Left colon (tissue), 2 donors: ENCODE measurements at places on chromosomes 3 and 15. TPM values are rescaled to one million over a fixed set of nuclear protein-coding genes. Genes with fewer than 3 reads are reported as not detected.

- no peak for DNase-seq
These were observed 33.9 kb downstream of the SHQ1 start for GRCh38 chr3:72814308-72814707.

DNA sequence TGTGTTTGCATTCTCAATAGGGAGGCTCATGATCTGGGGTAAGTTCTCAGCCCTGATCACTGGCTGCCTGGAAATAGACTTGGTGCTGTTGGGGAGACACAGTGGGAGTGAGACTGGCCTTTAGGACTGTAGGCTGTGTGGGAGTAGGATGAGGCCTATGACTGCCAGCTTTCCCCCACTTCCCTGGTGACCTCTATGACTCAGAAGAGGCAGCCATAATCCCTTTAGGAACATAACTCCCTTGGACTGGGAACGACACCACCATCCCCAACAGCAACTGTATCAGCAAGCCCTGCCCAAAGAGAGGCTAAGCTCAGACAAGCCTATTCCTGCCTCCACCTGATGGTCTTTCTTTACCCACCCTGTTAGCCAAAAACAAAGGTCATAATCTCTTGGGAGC, 91.3 kb downstream of the SUCNR1 start:
- DNase-seq, result no peak

GRCh38 chr15:64355944-64356709, at the start of gene CSNK1G1:
CSNK1G1 (minus strand) TSS chr15:64356173; CDS start chr15:64300499, 55,674 bp downstream.
- peak; percentile 95 for DNase-seq

DNA sequence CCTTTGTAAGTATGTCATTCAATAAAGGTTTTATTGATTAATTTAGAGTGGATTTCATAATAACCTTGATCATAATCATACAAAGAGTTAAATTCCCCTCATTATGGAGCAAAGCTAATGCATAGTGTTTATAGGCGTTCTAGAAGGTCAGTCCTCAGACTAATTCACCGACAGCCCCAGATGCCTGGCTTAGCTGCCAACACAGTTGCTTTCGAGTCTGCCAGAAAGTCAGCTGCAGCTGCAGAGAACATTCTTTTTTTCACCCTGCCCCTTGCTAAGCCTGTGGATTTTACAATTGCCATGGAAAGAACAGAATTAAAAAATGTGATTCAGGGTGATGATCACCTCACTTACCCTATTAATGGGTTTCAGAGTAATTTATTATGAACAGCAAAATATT, 21.2 kb downstream of the CADM2 start:
- DNase-seq, result no peak

- no peak for DNase-seq
These were observed 160.9 kb upstream of the STAC start for GRCh38 chr3:36219398-36219797.

DNA sequence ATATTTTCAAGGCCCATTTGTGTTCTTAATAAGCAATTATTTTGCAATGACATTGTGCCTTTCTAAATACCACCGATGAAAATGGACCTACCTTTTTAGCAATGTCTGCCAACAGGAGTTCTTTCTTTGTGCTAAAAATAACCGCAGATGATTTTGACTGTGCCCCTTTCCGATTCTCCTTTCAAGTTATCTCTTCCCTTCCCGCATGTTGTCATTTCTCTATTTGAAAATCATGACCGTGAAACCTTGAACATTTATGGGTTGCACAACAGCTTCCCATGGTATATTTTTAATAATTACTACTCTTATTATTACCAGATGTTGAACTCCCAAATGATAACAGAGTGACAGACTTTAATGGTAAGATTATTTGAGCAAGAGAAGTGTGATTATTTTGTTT, 10.3 kb upstream of the ETFA start:
- no peak for DNase-seq

GRCh38 chr3:33773637-33774036, 24.8 kb upstream of the PDCD6IP start:
- DNase-seq, result no peak

DNA sequence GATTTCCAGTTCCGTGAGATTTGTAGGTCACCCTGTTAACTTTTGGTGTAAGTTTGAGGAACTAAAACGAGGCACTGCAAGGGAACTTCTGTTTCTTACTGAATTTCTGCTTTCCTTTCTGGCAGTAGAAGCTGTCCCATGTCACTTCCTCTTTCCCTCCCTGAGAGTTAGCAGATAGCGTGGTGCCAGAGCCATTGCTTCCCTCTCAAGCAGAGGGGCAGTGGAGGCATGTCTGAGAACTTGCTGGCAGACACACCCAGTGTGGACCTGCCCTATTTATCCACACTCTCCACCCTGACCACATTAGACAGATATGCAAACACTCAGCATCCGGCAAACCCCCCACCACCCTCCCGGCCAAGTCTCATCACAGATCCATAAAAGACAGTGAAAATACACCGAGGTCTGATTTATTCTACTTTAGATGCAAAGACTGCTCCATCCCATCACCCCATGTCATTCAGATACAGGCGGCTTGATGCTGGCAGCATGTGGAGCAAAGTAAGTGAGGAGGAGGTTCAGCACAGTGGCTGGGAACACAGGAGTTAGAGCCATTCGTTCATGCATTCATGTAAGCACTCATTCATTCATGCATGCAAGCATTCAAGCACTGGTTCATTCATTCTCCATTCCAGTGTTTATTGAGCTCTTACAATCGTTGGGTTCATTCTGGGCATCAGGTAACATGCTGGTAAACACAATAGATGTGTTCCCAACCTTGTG, 324.7 kb downstream of the SHQ1 start:
- DNase-seq, result peak; percentile 49

Gene FAM81A
- total RNA-seq, result 9.0 TPM

Gene TLR9
- 0.42 TPM for total RNA-seq

Gene PLA1A
- 1.3 TPM for total RNA-seq

Gene XYLB
- total RNA-seq, result 18.0 TPM

Gene KPNA4
- total RNA-seq, result 60.1 TPM

Gene CFAP161
- total RNA-seq, result not detected
